Left forelimb (tissue), 1 donor: ENCODE measurements at places on chromosomes 4 and X.

DNA sequence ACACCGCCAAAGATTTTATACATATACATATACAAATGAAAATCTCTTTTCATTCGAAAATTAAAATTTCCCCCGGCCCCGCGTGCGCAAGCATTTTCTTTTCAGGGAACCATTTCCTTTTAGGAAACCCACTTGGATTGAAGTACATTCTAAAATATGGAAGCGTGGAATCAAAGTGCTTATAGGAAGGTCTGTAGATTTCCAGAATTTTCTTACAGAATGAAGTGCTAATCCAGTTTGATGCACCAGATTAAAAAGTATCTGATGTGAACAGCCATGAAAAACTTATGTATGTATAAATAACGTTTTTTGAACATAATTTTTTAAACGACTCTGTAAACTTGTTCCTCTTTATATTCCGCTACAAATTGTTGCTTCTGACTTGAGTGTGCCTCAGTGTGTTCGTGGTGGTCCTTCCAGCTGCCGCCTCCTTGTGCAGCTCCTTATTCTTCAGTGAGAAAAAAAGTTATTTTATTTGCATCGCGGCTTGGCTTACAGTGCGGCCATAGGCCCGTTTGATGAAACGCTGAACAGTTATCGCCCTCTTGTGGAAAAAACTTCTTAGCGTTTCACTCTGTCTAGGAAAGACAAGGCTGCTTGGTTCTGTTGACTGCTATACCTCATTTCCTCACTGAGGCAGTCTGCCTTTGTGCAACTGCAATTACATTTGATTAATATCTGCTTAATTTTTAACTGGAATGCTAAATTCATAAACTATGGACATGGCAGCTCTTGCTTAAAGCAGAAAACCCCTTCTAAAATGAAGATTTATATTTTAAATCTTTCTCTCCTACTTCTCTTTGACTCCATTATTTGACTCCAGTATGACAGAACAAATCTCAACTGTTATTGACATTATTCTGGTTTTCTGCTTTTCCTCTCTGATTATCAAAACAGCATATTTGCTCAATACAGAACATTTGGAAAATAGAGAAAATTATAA lies 4.7 kb upstream of the NKX6-1 start:
- DNase-seq: no peak

- no peak for DNase-seq
Observed at GRCh38 chr4:123109139-123109538, 186.7 kb upstream of the NUDT6 start.

DNA sequence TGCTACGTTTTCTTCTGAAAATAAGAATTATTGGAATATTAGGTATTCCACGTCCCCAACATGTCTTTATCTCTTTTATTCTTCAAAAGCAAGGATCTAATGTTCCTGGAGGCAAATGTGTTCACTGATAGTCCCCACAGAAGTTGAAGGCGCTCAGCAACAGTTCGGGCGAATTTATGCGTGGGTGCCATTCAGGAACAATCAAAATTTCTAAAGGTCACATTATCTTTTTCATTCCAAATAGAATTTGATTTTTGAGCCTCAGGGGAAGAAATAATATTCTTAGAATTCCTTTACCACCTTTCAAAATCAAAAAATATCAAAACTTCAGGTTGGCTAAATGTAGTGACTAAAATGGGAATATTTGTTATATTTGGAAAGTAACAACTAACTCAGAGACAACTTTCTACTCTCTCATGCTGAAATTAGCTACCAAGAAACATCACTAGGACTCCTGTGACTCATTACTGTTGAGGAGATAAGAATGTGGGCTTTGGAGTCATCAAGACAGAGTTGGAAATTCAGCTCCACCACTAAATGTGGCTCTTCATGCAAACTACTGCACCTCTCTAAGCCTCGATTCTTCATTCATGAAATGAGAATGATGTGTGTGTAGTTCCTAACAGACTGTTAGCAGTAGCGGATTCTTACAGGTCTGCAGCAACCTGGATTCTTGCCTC lies 72.3 kb upstream of the KIT start:
- DNase-seq: no peak

GRCh38 chr4:25172961-25173915 lies 13.0 kb upstream of the SEPSECS start:
- DNase-seq: no peak

DNA sequence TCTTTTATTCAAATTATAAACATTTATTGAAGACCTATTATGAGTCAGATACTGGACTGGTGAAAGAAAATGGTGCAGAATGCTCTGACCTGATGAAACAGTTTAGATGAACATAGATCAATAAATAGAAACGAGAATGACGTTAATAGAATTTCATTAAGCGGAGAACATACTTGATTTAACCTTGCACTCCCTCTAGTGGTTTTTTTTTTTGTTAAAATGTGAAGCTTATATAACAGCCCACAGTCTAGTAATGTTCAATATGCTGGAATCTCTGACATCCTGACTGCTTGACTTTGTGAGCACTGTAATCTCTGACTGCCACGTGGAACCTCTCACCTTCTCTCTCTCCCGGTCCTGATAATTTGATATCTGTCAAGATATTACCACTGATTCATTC lies 32.3 kb downstream of the HDAC8 start:
- no peak for DNase-seq

GRCh38 chr4:153447175-153447905 lies 18.8 kb upstream of the TMEM131L start:
- no peak for DNase-seq

- no peak for DNase-seq
Observed at GRCh38 chr4:15348695-15349094, 79.1 kb upstream of the C1QTNF7 start.

DNA sequence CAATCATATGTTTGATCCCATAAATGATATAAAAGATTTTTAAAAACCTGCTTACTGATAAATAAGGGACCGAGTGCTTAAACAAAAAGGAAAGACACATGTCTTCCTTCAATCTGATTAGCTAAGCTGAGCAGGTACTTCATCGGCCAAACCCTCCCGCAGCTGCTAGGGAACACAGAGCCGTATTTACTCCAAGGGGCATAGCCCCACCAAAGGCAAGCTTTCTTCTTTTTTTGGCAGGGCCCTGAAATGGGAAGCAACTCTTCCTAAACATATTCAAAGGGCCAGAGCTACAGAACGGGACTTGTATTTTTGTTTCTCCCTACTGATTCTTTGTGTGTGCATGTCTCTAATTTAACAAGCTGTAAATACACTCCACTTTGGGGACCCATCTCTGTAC lies 337.3 kb downstream of the NLGN4X start:
- no peak for DNase-seq

- no peak for DNase-seq
Observed at GRCh38 chr4:98222306-98222705, 38.9 kb upstream of the RAP1GDS1 start.

DNA sequence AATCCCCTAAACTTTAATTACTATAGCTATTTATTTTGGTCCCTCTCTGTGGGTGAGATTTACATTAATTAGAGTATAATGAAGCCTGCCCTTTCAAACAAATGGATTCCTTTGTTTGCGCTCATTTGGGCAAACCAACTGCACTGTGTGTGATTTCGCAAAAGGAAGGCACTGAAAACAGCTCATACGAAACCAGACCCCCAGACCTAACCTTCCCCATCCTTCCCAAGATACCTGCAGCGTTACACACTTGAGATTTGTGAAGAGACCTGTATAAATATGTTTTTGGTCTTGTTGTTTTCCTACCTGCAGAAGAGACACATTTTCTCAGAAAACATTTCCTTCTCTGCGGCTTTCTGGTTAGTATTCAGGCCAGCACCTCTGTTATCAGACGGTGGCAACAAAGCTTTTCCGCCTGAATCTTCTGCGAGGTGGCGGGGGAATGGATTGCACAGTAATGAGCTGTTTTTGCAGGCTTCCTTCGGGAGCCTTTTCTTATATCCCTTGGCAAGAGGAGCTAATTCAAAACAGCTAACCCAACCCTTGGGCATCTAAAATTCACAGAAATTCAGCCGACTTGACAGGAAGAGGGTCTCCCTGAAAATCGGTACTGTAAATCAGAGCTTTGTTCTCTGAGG lies 47.6 kb downstream of the CBLL2 start:
- no peak for DNase-seq

DNA sequence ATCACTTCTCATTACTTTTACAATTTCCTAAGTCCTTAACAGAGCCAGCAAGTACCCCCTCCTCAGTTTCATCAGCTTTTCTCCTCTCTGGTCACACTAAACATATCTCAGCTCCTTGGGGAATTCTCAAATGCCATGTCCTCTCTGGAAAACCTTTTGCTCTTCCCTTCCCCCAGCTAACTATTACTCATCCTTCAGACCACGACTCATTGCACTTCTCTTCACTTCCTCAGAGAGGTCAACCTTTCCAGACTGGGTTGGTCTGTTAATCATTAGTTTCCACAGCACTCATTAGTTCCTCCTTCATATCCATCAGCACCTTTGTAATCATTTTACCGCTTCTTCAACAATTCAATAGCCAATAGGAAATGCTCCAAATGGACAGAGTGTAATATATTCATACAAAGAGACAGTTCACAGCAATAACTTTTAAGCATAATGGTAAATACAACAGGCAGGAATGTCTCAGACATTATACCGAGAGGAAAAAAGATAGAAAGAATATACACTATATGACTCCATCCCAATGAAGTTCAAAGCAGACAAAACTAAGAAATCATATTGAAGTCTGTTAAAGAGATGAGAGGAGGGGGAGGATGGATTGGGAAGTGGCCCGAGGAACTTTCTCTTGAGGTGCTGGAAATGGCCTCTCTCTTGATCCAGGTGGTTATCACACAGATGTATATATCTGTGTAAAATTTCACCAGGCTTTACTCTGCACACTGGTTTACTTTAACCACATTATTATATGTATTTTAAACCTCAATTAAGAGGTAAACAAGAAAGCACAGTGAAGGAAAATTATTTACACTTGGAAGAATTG lies 39.6 kb downstream of the DDX60L start:
- no peak for DNase-seq

- DNase-seq: no peak
Observed at GRCh38 chrX:124117325-124117724, 155.8 kb downstream of the STAG2 start.

- DNase-seq: no peak
Observed at GRCh38 chrX:113124693-113125092, 284.1 kb upstream of the AMOT start.
